Stimulated activated CD4-positive, alpha-beta T cell treated with anti-CD3 and anti-CD28 coated beads, Interleukin-2, amount 100 ng/mL, for 48 hours (primary cell): ENCODE measurements at places on chromosomes 6 and 20.

GRCh38 chr20:35447082-35447789 lies 8.2 kb upstream of the CEP250 start:
- peak; percentile 98 for DNase-seq

- DNase-seq, result no peak
Observed at GRCh38 chr6:111430605-111431376, 52.2 kb downstream of the REV3L start.

GRCh38 chr6:35495258-35496035 lies 1.4 kb downstream of the TEAD3 start:
- DNase-seq, result no peak

DNA sequence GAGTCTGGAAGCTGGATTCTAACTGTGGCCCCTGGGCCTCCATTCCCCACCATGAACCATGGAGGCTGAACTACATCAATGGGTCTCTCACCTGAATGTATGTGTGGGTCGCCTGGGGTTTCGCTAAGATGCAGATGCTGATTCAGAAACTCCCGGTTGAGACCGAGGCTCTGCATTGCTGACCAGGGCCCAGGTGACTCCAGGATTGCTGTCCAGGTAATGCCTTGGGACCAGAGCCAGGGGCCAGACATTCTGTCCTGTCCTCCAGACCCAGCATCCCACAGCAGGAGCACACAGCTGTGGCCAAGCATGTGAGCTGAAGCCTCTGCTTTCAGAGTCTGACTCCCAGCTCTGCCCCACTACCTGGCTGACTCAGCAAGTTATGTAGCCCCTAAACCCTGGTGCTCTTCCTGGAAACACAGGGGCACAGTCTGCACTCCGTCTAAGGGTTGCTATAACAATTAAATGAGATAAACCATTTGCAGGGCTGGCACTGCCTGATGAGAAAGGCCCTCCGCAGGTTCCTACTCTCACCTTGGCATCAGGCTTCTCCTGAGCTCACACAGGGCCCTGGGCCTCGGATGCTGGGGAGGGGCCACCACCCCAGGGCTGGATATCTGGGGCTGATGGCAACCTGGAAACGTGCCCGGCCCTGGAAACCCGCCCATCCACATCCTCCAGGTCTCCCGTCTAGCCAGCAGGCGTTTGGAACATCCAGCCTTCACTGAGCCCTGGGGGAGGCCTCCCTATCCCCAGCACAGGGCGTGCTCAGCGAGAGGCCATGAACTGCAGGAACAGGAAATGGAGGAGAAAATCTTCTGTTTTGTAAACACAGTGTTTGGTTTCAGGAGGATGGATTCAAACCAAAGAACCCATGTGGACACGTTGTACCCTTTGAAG lies 175.7 kb downstream of the DLL1 start:
- no peak for DNase-seq

GRCh38 chr6:53398247-53399026 lies 49.7 kb upstream of the ELOVL5 start:
- DNase-seq, result no peak

DNA sequence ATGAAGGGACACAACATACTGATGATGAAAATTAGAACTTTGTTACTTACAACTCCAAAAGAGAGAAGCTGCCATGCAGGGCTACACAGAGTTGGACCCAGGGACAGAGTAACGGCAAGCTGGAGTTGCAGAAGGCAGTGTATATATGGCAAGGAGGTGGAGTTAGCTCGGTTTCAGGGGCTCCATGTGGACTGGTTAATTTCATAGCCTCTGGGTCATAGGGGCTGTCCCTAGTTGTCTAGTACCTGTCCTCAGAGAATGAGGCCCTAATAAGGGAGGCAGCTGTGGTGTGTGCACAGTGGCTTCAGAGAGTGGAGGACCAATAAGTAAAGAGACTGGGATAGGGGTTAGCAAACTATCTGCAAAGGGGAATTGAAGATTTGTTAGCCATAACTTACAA lies 7.9 kb upstream of the ZSCAN12 start:
- DNase-seq, result no peak
